ENCODE measurements at places on chromosomes 11 and 22.

- DNase-seq = no peak
Measured at GRCh38 chr22:39264349-39265038, 19.7 kb upstream of the PDGFB start.

DNA sequence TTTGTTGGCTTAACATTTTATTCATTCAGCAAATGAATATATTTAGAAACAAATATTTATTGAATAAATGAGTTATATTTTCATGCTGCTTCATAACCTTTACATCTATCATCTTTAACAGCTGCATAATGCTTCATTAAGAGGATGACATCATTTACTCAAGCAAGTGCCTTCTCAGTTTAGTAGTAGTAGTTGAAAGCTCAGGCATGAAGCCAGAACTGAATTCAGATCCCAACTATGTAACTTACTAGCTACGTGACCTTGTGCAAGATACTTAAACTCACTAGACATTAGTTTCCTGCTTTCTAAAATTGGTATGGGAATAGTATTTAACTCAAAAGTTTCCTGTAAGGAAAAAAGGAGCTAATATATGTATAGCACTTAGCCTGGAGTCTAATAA, 90.3 kb downstream of the TMPRSS5 start:
- DNase-seq = no peak

DNA sequence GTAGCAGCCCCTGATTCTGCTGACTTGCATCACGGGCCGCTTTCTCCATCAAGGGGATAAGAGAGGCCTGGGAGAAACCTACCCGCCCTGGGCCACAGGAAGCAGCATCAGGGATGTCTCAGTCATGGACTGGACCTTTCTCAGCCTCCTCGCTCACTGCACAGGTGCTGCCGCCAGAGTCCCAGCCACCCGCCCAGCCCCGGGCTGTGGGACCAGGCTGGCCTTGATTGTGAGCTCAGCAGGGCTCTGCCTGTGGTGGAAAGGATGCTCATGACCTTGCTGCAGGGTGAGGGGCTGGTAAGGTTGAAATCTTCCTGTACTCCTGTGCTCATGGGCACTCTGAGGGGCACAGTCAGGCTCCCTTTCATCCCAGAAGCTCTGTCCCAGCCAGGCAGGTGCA, 26.0 kb upstream of the GGTLC2 start:
- no peak for DNase-seq

- no peak for DNase-seq
Measured at GRCh38 chr11:126149759-126150625, 61.5 kb downstream of the RPUSD4 start.

DNA sequence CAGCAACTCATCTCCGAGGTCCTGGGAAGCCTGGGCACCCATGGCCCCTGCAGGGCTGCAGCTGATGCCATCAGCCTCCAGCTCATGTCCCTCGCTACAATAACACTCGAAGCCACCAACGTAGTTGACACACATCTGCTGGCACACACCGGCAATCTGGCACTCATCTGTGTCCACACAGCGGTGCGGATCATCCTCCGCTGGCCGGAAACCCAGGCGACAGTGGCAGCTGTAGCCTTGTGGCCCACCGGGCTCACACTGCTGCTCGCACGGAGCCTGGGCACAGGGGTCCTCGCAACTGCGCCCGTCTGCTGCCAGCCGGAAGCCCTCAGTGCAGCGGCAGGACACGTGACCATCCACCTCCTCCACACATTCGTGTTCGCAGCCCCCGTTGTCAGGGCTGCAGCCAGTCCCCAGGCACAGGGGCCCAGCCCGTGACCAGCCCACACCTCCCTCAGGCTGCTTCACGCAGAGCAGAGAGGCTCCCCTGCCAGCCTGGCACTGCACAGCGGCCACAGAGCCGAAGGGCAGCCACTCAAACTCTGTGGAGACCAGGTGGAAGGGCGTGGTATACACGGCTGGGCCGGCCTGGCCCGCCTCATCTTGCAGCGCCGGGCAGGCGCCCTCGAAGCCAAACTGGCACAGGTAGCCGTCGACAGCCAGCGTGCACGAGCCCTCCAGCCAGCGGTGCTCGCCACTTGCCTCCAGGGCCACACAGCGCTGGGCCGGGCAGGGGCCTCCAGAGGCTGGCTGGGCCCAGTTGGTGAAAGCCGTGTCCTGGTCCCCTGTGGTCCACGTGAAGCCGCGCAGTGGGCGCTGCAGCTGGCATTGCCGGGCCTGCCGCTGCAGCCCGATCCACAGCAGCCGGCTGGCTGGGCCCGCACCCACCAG, 678 bp downstream of the CD248 start:
- no peak for DNase-seq

DNA sequence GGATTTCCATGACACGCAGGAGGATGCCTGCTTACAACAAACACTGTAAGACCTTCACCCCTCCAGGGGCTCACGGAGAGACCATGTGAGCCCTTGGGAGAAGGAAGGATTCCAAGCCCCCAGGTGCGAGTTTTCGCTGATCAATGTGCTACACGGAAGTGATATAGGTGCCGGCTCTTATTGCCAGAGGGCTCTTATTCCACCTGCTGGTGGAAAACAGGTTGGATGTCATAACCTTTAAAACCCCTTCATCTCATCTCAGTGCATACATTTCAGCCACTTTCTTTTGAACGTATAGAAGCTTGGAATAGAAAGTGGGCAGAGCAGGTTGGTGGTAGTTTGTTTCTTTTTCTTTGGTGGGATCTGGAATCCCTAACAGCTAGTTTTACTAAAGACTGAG, 25.8 kb downstream of the LAYN start:
- DNase-seq = no peak

- peak; percentile 9 for DNase-seq
Measured at GRCh38 chr11:129331871-129332274, 43.8 kb upstream of the BARX2 start.

GRCh38 chr11:876545-876944, 33.9 kb downstream of the TSPAN4 start:
- no peak for DNase-seq

GRCh38 chr22:37171662-37172061, 16.4 kb downstream of the C1QTNF6 start:
- no peak for DNase-seq

- DNase-seq = no peak
Measured at GRCh38 chr22:40453671-40454070, 83.3 kb downstream of the SGSM3 start.

DNA sequence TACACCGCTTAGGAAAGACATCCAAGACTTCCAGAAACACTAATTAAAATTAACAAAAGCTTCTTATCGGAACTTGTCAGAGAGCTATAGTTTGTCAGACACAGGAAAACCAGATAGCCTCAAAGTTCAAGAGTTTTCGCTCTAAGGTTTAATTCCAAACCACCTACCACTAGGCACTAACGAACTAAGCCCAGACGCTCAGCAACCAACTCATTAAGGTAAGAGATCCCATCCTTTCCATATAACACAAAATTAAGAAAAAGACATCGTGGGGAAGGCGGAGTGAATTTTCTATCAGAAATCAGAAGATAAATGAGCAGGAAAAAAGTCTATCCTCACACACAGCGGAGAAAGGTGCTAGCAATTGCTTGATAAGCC, 382 bp downstream of the IMMP1L start:
- DNase-seq = no peak

GRCh38 chr11:60059521-60060240, 3.2 kb downstream of the MS4A3 start:
- no peak for DNase-seq

DNA sequence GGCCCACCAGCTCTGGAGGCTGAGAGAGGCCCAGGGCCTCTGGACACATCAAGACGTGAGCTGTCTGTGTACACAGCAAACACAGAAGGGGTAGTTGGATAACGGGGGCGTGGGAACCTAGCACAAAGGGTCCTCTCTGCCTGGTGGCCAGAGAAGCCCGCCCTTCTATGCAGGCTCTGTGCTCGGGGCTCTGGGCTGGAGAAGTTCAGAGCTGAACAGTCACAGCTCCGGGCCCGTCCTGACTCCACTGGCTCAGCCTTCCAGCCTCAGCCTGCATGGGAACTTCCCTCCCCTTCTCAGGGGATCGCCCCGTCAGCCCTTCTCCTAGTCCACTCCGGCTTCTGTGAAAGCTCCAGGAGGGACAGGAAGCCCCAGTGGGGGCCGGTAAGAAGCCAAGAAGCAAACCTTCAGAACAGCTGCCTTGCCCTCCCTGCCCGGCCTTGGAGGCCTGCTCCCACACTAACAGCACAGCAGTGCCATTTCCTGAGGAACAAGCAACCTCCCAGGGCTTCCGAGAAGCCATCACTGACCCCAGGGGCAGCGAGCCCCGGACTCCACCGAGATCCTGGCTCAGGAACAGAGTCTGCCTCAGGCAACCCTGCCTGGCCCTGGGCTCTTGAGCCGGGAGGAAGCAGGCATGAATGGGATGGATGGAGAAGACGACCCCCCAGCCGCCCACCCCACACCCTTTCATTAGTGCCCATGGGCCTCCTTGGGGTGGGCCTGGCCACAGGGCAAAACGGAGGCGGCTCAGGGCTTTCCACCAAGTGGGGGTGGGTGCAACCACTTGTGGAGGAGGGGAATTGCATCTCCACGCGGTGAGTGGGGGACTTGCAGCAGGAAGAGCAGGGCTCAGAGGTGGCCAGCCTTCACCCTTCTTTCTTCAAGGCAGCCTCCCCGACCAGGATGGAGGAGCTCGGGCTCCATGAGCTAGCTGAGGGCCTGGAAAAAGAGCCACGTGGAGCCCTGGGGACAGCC, 119.8 kb downstream of the ST3GAL4 start:
- no peak for DNase-seq

GRCh38 chr11:34940026-34940677, 23.7 kb downstream of the PDHX start:
- no peak for DNase-seq

DNA sequence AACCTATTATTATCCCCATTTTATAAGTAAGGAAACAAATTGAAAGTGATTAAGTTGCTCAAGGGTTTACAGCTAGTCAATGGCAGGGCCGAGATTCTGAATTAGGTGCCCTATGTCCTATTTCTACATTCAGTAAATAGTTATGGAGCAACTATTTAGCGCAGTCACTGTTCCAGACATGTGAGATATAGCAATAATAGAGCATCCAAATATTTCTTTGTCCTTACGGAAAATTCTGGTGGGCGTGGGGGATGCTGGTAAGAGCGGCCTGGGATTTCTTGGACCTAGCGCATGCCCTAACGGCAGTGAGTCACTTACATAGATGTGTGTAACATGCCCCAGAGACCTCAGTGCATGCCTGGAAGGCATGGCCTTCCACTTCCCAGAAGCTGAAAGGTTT, 4.4 kb downstream of the DTX4 start:
- DNase-seq = no peak

GRCh38 chr22:25623310-25623734, 58.8 kb downstream of the GRK3 start:
- no peak for DNase-seq

GRCh38 chr11:123645286-123645975, 9.0 kb downstream of the SCN3B start:
- DNase-seq = no peak

DNA sequence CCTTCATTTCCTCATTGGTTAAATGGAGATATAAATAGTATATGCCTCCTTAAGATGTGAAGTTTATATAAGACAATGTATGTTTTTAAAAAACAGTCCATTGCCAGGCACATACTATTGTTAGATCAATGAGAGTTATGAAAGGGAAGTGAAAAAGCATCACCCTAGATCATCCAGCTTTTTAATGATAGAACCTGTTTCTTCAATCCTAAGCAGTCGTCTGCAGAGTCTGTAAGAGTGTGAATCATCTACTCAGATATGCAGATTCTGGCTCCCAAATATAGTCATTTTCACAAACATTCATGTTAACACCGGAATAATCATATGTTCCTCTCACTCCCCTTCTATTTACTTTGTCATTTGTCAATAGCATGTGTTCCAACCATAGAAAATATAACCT, 65.3 kb upstream of the SLN start:
- DNase-seq = no peak

- DNase-seq = no peak
Measured at GRCh38 chr11:2507945-2508749, 63.3 kb downstream of the KCNQ1 start.

DNA sequence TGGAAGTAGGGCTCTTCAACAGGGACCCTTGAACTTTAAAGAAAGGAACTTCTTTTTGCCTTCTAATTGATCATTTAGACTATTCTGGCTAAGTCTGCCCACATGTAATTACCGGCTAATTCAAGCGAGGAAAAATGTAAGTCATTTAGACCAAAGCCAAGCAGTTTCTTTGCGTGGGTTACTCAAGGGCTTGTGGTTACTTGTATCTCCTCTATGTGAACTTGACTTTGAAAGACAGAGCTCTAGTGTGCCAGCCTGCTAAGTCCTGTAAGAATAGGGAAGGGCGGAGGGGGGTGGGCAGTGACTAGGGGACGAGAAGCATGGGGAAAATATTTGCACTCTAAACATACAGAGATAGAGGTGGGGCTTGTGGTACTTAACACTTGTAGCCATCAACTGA, 145.2 kb upstream of the TEAD1 start:
- no peak for DNase-seq

DNA sequence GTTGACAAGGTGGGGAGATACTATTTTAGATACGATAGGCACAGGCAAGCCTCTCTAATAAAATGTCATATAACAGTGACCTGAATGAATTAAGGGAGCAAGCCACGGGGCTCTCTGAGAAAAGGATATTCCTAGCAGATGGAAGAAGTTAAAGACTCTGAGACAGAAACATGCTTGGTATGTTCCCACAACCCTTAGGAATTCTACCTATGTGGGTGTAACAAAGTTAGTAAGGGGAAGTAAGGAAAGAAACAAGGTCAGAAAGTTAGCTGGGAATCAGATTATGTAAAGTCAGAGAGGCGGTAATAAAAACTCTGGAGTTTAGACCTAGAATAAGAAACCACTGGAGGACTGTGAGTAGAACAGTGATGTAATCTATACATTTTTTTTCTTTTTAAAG, 59.7 kb upstream of the GDPD4 start:
- DNase-seq = no peak

GRCh38 chr11:8066911-8067455, 14.0 kb upstream of the TUB start:
- DNase-seq = no peak

GRCh38 chr11:119298726-119299125, 18.2 kb downstream of the MCAM start:
- DNase-seq = no peak

- DNase-seq = no peak
Measured at GRCh38 chr11:6219359-6219758, 14.0 kb downstream of the C11orf42 start.

Measured in activated CD8-positive, alpha-beta memory T cell treated with anti-CD3 and anti-CD28 coated beads for 1 hour (primary cell).